ENCODE measurements at places on chromosomes 5 and 9.

GRCh38 chr5:12780536-12780935 is 876.3 kb upstream of the CTNND2 start:
- DNase-seq, result no peak

- no peak for DNase-seq
These were observed 223.6 kb upstream of the KIF2A start for GRCh38 chr5:62082370-62082801.

- no peak for DNase-seq
These were observed 26.8 kb downstream of the NIPAL4 start for GRCh38 chr5:157486861-157487260.

DNA sequence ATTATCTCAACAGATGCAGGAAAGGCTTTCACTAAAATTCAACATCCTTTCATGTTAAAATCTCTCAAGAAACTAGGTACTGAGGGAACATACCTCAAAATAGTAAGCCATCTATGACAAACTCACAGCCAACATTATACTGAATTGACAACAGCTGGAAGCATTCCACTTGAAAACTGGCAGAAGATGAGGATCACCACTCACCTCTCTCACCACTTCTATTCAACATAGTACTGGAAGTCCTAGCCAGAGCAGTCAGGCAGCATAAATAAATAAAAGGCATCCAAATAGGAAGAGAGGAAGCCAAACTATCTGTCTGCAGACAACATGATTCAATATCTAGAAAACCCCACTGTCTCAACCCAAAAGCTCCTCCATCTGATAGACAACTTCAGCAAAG is 203.6 kb upstream of the GRAMD2B start:
- no peak for DNase-seq

- no peak for DNase-seq
These were observed 140.8 kb downstream of the BARX1 start for GRCh38 chr9:93814077-93814956.
